ENCODE measurements at places on chromosomes 1 and 21.

GRCh38 chr1:239987103-239987745 lies 104.5 kb upstream of the FMN2 start:
- peak; percentile 11 for DNase-seq

DNA sequence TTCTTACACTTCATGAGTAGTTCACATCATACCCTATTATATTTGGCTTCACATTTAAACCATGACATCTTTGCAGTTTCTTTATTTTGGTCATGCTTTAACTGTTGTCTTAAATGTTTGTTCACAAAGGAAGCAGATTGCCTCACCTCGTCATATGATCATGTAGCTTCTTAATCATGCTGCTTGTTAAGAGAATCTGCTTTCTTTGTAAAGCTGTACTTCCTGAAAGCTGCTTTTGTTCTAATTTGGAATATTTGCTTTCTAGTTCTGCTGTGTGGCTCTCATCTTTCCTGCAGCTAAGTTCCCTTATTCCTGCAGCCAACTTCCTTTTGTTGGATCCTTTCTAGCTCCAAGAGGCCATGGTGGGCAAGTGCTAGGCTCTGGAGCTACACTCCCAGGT lies 62.9 kb upstream of the SIM2 start:
- DNase-seq, result no peak

- DNase-seq, result no peak
These were observed 17.7 kb downstream of the IRF2BP2 start for GRCh38 chr1:234592240-234592639.

DNA sequence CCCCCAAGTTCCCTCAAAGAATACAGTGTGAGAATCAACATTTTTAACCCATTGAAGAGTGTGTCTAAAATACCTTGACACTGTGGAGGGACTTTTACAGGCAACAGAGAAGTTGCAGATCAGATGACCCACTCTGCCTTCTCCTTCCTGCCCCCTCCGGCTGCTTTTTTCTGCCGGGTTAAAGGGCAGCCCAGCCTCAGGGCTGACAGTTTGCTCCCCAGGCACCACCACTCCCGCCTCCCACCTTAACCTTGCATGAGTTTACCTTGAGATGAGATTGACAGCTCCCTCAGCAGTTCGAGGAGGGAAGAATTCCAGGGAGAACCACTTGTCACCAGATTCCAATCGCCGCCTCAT lies 3.2 kb downstream of the MTHFR start:
- DNase-seq, result no peak

DNA sequence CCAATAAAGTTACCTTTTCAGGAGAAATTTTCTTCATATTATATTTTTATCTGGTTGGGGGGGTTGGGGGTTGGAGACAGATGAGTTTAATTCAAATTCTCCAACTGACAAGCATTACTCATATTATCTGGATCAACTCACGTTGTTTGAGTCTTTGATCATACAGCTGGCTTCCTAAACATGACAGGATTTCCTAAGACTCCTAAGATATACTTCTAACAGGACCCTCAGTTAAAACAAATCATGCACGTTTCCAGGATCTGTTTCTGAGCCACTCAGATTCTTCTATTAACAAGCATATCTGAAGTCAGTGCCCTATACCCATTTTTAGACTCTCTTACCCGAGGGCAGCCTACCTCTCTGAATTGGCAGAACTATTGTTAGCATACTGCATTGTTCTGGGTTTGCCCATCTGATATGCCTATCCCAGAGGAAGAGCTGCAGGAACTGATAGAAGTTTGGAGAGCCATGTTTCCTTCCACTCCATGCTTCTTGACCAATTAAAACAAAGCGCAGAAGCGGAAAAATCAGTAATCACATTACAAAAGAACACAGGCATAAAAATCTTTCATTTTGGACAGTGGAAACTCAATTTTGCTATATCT lies 653.9 kb downstream of the LTN1 start:
- DNase-seq, result no peak

DNA sequence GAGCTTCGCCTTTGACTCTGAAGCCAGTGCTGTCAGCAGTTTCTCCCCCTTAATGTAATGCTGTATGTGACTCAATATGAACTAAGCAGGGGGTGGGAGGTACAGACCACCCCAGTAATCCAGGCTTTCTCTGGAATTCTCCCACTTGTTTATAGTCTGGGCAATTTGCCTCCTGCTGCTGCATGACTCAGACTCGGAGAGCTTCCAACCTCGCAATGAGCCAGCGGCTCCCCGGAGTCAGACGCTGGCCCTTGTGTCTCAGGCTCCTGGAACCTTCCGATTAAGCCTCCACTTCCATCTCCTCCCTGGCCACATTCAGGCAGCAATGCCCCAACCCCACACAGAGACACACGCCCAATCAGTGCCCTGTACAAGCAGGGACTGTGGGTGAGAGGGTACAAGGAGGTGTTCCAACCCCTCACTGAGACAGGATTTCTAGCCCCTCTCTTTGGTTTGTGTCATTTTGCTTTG lies 471.7 kb upstream of the VAMP3 start:
- DNase-seq, result peak; percentile 99

DNA sequence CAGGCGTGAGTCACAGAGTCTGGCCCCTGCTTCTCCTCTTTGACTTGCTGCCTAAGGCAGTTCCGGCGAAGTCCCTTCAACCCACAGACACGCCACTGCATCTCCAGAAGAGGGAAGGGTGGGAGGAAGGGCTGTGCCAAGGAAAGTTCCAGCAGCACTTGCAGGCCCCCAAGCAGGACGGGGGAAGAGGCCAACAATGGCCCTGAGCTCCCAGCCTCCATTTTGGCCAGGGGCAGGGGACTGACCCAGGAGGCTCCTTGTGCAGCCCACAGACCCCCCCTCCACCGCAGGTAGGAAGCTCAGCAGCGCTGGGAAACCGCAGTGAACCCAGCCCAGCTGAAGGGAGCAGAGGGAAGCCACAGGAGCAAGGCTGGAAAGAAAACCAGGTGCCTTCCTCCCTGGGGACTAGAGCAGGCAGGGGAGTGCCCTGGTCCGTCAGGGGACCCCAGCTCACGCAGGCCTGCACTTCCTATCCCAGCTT lies 35.4 kb downstream of the ACOT7 start:
- no peak for DNase-seq

- no peak for DNase-seq
These were observed 34.4 kb downstream of the ZSWIM5 start for GRCh38 chr1:45172005-45172404.

DNA sequence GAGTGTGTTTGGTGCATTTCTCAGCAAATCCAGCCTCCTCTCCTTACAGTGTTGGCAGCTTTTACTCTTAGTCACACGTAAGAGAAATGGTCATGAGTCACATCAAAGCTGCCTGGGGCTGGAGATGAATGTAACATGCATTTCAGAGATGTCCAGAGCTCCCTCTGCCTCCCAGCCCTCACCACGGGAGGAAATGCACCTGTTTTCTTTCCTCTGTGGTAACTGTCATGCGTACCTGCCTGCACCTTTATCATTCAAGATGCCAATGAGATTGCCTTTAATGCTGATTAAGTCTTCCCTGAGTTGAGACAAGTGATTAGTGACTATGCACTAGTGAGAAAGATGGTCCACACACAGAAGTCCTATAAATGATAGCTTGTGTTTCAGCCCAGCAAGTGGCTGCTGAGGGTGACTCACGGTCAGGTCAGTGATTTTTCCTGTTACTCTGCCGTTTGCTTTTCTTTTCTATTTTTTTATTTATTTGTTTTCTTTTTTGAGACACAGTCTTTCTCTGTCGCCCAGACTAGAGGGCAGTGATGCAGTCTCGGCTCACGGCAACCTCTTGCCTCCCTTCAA lies 277.3 kb upstream of the FMN2 start:
- DNase-seq, result peak; percentile 47

DNA sequence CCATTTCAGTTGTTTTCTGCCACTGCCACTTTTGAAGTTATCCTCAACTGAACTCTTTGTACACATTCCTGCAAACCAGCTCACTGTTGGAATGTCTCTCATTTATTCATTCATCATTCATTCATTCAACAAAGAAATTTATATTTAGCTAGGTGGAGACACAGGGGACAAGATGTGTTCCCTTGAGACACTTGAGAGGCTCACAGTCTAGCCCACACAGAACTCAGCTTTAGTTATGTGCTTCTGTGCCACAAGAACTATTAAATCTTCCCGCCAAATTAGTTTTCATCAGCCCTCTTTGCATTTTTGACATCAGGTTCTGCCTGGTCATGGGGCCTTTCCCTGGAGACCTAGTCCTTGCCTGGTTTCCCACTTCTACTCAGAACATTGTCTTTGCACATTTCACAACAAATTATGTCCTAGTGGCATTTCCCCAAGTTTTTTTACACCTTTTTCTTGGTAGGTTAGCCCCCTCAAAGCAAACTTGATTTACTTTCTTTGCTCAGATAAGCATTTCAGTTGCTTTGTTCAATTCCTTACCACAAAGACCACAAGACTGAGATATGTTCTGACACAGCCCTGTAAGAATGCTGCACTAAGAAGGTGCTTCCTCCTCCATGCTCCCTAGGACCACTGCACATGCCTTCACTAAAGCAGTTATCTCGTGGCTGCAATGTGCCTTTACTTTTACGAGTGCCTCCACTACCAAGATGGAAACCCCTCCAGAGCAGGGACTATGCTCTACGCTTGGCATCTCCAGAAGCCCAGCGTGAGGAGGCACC lies 31.0 kb downstream of the ILDR2 start:
- peak; percentile 16 for DNase-seq

- DNase-seq, result no peak
These were observed 62.1 kb upstream of the PDE9A start for GRCh38 chr21:42591170-42591869.

DNA sequence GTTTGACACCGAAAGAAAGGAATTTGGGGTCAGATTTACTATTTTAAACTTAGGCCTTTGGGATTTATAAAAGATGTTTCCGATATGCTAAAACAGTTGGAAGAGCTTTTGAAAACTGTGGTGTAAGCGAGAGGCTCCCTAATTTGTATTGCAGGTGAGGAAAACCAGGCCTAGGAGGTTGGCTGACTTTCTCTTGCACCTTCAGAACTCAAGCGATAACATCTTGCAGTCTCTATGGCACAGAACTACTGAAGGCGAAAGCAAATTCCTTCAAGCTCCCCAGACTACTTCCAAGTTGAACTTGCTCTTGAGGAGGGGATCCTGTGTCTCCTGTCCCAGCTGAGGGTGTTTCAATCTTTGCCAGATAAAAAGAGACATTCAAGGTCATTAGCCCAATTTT lies 685.7 kb downstream of the ADGRL2 start:
- DNase-seq, result no peak

- DNase-seq, result no peak
These were observed 35.2 kb downstream of the TGFBR3 start for GRCh38 chr1:91850708-91851107.

DNA sequence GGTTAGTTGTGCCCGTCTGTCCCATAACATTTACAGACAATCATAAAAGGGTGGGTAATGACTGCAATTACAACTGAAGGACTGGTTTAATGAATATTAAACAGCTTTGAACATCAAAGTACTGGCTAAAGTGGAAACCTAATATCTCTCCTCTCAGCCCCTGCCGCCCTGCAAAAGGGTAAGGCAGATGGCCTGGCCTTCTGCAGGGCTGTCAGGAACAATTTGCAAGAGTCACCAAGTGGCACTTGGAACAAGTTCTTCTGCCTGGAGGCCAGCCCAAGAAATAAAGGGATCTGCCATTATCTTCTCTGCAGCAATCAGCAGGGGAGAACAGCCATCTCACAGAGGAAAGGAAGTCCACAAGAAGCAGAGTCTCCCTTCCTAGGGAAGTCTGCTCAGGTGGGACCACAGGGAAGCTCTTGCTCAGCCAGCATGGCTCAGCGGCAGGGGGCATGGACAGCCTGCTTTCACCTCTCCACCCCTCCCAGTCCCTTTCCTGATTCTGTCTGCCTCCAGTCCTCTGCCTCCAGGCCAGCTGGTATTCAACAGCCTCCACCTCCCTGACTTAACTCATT lies 96.1 kb downstream of the TRABD2B start:
- DNase-seq, result no peak

GRCh38 chr1:200556002-200556401 lies 64.5 kb downstream of the KIF14 start:
- no peak for DNase-seq

GRCh38 chr1:153985341-153985912 lies 712 bp downstream of the RAB13 start:
- peak; percentile 79 for DNase-seq

- DNase-seq, result no peak
These were observed 101.1 kb upstream of the ERRFI1 start for GRCh38 chr1:8127171-8127641.

- no peak for DNase-seq
These were observed 133.3 kb upstream of the SYT6 start for GRCh38 chr1:114286960-114287359.

- no peak for DNase-seq
These were observed 17.3 kb upstream of the TRIM67 start for GRCh38 chr1:231144416-231145193.

DNA sequence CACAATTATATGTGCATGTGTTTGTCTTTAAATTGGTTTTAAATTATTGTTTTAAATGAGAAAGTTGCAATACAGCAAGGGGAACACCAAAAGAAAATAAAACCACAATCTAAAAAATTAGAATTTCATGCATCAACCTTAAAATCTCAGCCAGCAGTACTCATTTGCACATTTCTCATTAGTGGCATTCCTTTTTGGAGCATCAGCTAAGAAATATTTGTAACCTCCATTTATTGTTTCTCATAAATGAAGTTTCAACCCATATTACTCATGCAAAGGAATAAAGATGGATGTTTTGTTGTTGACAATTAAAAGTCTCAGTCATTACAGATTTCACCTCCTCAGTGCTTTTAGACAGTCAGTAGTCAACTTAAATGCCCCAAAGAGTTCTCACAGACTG lies 160.1 kb downstream of the TBX15 start:
- no peak for DNase-seq

DNA sequence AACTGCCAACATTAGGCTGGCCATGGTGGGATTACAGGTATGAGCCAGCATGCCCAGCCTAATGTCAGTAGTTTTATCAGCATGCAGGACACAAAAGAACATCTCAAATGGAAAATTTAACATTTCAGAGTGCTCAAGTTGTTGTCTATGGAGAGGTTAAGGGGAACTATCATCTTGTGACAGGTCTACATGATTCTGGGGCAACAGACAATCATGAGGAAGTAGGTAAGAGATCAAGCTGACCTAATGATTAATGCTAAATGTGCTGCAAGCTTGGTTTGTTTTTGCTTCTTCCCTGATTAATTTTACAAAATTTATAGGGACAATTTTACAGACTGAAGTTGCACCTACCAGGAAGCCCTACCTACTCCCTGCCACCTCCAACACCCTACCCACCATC lies 36.6 kb downstream of the FMO4 start:
- DNase-seq, result no peak

DNA sequence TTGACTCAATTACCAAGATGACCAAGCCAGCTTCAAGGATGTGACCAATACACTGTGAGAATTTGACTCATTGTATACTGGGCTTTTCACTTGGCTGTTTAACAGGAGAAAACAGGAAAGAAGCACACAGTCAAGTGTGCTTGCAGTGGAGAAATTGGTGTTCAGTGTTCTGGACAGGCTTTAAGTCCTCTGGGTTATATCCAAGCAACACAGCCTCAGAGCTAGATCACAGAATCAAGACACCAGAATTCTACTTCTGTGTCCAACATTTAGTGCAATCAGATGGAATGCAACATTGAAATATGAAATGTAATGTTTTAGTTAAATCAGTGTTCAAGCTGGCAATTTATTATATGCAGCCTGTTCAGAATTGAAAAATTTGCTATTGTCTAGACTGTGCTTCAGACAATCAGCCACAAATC lies 694.4 kb downstream of the LTN1 start:
- DNase-seq, result no peak

- peak; percentile 74 for DNase-seq
These were observed 103.9 kb downstream of the ZBTB18 start for GRCh38 chr1:244154872-244155531.

- DNase-seq, result no peak
These were observed 20.3 kb upstream of the CA6 start for GRCh38 chr1:8925406-8925805.

- no peak for DNase-seq
These were observed 2.4 kb upstream of the TMEM52 start for GRCh38 chr1:1921459-1921862.
